ENCODE measurements at places on chromosomes 13 and 19.
A peak's percentile ranks its signal among the peaks of the same experiment; 100 is the strongest.

GRCh38 chr13:112843392-112844111 lies 125.5 kb upstream of the MCF2L start:
- DNase-seq: no peak

GRCh38 chr13:50991579-50992521 lies 82.3 kb downstream of the RNASEH2B start:
- DNase-seq: no peak

- peak; percentile 22 for DNase-seq
Observed at GRCh38 chr19:45769821-45770191, 754 bp upstream of the SIX5 start.

DNA sequence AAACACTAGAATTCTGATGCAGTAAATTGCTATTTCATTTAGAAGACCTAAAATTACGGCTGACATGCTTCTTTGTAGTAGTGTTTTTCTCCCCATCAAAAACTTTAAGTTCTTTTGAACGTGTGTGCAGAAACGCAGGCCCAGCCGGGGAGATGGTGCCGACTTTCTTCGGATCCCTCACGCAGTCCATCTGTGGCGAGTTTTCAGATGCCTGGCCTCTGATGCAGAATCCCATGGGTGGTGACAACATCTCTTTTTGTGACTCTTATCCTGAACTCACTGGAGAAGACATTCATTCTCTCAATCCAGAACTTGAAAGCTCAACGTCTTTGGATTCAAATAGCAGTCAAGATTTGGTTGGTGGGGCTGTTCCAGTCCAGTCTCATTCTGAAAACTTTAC lies 98.3 kb downstream of the TNFRSF19 start:
- DNase-seq: no peak

DNA sequence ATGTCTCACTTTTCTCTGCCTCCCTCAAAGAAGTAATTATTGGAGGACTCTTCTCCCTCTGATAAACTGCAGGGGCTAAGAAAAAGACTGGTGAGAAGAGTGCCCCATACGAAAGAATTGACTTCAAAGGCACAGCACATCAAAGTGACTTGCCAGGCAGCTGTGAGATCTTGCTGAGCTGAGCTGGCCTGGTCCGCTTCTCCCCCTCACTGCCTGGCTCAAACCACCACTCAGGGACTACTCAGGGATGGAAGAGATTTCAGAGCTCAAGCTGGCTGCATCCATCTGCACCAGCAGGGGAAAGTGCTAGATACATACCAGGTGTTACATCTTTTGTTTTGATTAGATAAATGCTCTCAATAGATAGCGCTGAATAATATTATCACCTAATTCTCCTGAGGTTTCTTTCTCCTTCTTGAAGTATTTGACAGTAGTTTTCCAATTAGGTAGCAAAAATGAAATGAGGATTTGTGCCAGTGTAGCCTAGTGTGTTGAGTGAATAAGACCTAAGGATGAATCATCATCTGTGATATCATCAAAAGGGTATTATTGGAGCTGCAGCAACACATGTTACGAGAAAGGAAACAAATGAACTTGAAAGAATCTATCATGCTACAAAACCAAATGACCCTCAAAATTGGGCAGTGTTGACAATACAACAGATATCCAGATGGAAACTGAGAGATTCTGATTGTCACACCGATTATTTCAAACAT lies 379.8 kb downstream of the TBC1D4 start:
- no peak for DNase-seq

GRCh38 chr13:24557081-24557480 lies 44.5 kb upstream of the PARP4 start:
- DNase-seq: no peak

GRCh38 chr19:47315125-47315821 lies 5.6 kb downstream of the C5AR1 start:
- no peak for DNase-seq

- peak; percentile 58 for DNase-seq
Observed at GRCh38 chr19:41541990-41542584, 33.9 kb upstream of the CEACAM21 start.

GRCh38 chr19:50909240-50910070 lies 1.7 kb downstream of the KLK4 start:
- no peak for DNase-seq

DNA sequence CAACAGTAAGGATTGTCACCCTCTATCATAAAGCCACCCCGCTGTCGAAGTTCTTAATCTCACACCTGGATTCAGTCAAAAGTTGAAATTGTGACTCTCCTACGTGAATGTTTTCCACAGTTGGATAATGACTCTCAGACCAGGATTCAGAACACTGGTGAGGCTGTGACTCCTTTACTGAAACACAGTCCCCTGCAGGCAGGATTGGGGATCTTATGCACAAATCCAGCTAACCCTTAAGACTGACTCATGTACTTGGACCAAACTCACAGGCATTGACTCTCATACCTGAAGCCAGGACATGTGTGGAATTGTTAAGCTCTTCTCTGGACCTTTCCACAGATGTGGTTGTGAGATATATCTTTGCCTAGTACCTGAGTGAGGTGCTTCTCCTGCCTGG lies 46.8 kb downstream of the ZNF85 start:
- no peak for DNase-seq

GRCh38 chr19:13010992-13011652 lies 15.8 kb downstream of the NFIX start:
- no peak for DNase-seq

- DNase-seq: no peak
Observed at GRCh38 chr19:30390356-30390988, 18.3 kb downstream of the ZNF536 start.

- peak; percentile 74 for DNase-seq
Observed at GRCh38 chr19:49808711-49809159, 4.4 kb downstream of the FUZ start.

DNA sequence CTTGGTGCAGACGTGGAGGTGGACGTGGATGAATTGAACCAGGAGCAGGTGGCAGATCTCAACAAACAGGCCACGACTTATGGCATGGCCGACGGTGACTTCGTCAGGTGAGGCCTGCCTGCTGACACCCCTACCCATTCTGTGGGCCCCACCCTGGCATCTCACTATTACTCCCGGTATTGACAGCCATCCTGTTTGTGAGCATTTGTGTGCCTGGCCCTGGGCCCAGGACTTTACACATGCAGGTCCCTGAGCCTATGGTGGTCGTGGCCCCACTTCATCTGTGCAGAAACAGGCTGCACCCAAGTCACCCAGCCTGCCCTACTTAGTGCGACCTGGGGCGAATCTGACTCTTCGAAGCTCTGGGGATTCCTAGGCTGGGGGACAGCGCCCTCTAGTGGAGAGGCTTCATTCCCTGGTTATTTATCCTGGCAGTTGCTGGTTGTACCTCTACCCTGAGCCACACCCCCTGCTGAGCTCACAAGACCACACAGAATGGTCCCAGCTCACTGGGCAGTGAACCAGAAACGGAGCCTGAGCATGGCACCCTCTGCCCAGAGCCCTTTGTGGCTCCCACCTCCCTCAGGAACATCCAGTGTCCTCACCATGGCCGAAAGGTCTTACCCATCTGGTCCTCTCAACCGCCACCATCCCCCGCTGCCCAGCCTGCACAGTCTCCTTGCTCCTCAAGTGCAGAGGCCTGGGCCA lies 16.9 kb downstream of the ZNF296 start:
- peak; percentile 62 for DNase-seq

- DNase-seq: no peak
Observed at GRCh38 chr19:46022431-46023310, at the start of gene PGLYRP1. TSS of gene PGLYRP1 (minus strand) at chr19:46023053. CDS start at chr19:46023021, 32 bp downstream.

GRCh38 chr19:57025491-57025890 lies 94.3 kb upstream of the USP29 start:
- no peak for DNase-seq

DNA sequence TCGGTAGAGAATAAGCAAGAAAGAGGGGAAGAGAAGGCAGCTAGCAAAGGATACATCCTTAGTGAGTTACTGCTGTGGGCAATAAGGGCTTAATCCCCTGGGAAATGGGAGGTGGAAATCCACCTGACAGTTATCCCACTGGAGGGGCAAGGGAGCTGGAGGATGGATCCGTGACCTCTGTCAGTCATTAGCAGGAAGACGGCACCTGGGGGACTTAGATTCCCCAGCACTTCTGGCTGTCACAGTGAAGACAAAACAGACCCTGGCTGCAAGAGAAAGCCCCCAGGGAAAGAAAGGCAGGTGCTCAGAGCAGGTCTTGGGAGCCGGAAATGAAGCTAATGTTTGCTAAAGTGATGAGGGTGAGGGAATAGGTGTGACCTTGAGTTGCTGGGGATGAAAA lies 70.4 kb upstream of the MRI1 start:
- DNase-seq: no peak

- DNase-seq: no peak
Observed at GRCh38 chr13:114115796-114116195, 16.6 kb downstream of the RASA3 start.

- DNase-seq: no peak
Observed at GRCh38 chr19:13094771-13095392, 7.8 kb downstream of the LYL1 start.

DNA sequence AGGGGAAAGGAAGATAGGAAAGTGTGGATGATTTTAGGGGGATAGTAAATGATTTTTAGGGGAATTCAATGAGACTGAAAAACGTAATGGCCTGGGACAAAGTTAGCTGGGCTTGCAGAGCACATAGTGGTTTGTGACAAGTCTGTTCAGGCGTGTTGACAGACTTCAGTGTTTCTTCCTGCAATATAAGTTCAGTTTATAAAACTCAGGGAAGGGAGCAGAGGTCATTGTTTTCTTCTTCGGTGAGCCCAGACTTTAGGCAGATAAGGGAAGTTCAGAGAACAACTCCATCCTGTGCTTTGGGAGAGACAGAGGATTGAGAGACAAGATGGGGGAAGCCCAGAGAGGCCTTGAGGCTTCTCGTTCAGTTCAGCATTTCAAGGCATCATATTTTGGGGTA lies 45.2 kb upstream of the SLC7A1 start:
- no peak for DNase-seq

GRCh38 chr19:5567360-5567969 lies at the start of gene TINCR:
TSS of gene TINCR (minus strand) at chr19:5567953.
- DNase-seq: no peak

GRCh38 chr13:26051657-26052311 lies at the start of gene SHISA2:
TSS of gene SHISA2 (minus strand) at chr13:26052016. CDS start at chr13:26050975, 1,041 bp downstream.
- DNase-seq: no peak

DNA sequence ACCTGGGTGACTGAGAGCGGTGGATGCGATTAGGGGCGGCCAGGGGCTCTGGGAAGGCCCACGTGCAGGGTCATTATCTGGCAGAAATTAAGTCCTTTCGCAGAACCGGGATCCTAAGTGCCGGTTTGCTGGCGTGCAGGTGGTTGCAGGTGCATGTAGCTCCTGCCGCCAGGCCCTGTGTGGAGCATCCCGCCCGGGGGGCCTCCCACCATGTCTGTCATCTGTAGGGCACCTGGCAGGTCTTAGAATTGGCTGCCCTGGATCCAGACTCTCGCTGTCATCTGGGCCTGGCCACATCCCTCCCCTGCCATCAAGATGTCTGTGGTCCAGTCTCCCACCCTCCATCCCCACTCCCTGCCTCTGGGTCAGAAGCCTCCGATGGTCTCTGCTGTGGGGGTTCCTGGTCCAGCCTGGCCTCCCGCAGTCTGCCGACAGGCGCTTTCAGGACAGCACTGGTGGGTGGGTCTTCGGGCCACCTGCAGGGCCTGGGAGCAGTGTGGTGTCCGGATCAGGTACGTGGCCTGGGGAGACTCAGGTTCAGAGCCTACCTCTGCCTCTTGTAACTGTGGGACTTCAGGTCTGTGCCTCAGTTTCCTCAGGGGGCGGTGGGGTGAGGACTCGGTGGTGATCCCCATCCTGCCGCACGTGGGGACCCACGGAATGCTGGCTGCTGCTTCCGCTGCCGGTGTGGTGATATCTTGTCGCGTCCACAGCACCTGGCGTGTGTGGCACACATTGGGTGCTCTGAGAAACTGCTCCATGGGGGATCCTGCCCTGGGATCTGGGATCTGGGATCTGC lies 5.4 kb downstream of the GNA11 start:
- DNase-seq: no peak

GRCh38 chr13:87709947-87710346 lies 38.8 kb downstream of the SLITRK5 start:
- DNase-seq: no peak

DNA sequence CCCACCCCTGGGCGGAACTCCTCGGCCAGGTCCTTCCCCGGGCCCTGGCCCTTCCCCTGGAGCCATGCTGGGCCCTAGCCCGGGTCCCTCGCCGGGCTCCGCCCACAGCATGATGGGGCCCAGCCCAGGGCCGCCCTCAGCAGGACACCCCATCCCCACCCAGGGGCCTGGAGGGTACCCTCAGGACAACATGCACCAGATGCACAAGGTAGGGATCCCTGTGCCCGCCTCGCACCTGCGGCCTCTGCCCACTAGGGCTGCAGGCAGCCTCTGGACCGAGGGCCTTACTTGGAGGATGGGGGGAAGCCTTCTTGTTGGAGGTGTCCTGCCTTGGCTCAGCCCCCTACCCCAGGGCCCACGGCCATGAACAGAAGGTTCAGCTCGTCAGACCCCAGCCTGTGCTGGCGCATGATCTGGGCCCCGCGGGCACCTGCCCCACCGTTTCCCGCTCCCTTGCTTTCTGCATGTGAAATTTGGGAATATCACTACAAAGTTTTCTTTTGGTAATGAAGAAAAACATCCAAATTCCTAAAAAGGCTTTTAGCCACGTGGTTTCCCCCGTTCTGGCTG lies 23.4 kb downstream of the SMARCA4 start:
- no peak for DNase-seq

- DNase-seq: no peak
Observed at GRCh38 chr13:109767023-109767422, 19.4 kb downstream of the IRS2 start.

DNA sequence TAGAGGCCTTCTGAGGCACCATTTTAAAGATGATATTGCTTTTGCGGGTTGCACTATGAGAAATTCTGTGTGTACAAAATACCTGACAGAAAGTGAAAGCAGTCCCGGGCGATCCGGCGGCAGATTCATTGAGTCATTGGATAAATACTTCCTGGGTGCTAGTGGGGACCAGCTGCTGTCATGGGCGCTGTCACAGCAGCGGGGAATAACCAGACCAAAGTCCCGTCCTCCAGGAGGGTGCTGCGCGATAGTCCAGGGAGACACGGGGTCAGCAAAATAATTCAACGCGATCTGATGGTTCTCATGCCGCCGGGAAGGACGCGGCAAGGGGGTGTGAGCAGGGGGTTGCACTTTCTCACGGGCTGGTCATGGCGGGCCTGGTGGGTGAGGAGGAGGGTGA lies 13.5 kb downstream of the ZFR2 start:
- no peak for DNase-seq

- no peak for DNase-seq
Observed at GRCh38 chr13:106660746-106661625, 93.0 kb upstream of the ARGLU1 start.

- DNase-seq: no peak
Observed at GRCh38 chr19:6651965-6652804, 17.8 kb downstream of the TNFSF14 start.

Measured in stimulated activated CD4-positive, alpha-beta T cell treated with anti-CD3 and anti-CD28 coated beads, Interleukin-15, amount 100 ng/mL, for 1 hour (primary cell).